ENCODE measurements at places on chromosomes 12 and 14. TPM values are rescaled to one million over a fixed set of nuclear protein-coding genes. Genes with fewer than 3 reads are reported as not detected.

INHBE gene
- polyA plus RNA-seq: not detected

GMPR2 gene
- 116 TPM for polyA plus RNA-seq

GPR137C gene
- not detected for polyA plus RNA-seq

CARMIL3 gene
- polyA plus RNA-seq: not detected

AMN gene
- 2.1 TPM for polyA plus RNA-seq

A2M gene
- 3.2 TPM for polyA plus RNA-seq

PTPRR gene
- polyA plus RNA-seq: not detected

KRT3 gene
- not detected for polyA plus RNA-seq

WSCD2 gene
- polyA plus RNA-seq: not detected

ALDH2 gene
- polyA plus RNA-seq: 0.53 TPM

CCDC60 gene
- polyA plus RNA-seq: not detected

TMEM229B gene
- 12.5 TPM for polyA plus RNA-seq

LYZ gene
- 5.3 TPM for polyA plus RNA-seq

DDX23 gene
- 57.2 TPM for polyA plus RNA-seq

HPD gene
- not detected for polyA plus RNA-seq

FRMD6 gene
- 0.62 TPM for polyA plus RNA-seq

MIP gene
- polyA plus RNA-seq: 0.32 TPM

PPP4R4 gene
- 0.38 TPM for polyA plus RNA-seq

ADAM21 gene
- polyA plus RNA-seq: 0.10 TPM

KRT73 gene
- polyA plus RNA-seq: 1.2 TPM

ZNF641 gene
- 14.9 TPM for polyA plus RNA-seq

DUSP16 gene
- polyA plus RNA-seq: 22.8 TPM

SLCO1B3 gene
- polyA plus RNA-seq: not detected

KRT6C gene
- polyA plus RNA-seq: not detected

KRT79 gene
- not detected for polyA plus RNA-seq

ZFC3H1 gene
- polyA plus RNA-seq: 15.0 TPM
